ENCODE measurements at places on chromosomes 1 and 21.

DNA sequence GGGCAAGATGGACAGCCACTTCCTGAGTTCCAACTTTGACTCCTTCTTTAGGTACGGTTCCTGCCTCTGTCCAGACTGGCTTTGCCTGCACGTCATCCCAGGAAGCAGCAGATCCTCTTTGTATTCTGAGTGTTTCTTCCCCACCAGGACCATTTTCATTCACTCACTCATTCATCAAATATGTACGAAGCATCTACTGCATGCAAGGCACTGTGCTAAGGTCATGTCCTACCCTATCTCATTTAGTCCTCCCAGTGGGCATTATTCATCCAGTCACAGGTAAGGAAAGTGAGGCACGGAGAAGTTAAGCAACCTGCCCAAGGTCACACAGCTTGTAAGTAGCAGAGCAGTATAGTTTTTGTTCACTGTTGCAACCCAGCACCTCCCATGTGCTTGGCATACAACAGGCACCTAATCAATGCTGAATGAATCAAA is 13.9 kb downstream of the CRYBG2 start:
- DNase-seq = no peak

DNA sequence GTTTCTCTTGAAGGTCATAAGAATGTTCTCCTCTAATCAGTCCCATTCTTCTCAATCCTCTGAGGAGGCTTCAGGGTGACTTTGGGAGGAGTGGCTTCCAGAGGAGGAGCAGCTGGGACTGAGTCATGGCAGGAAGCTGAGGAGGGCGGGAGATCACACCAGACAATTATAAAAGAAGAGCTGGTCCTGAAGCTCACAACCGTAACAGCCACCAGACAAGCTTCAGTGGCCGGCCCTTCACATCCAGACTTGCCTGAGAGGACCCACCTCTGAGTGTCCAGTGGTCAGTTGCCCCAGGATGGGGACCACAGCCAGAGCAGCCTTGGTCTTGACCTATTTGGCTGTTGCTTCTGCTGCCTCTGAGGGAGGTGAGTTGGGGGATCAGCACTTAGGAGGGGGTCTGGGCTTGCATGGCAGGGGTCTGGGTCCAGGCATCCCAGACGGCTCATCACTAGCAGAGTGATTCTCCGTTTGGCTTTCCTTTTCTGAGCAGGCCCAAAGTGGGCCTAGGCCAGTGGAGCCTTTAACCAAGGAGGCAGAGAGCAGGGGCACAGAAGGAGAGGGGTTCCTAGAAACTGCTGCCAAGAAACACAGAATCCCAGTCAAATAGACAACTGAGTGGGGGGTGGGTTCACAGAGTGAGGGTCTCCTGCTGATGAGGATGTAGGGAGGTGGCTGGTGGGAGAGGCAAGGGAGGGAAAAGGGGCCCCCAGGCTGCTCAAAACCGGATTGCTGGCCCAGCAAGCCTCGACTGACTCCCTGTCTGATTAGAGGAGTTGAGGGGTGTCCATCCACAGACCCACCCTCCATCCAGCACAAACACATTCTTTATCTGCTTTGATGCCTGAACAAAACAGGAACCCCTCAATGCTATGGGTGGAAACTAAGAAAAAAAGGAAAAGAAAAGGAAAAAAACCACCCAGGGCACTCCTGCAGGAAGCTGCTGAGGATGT is at the start of gene ECM1:
TSS of gene ECM1 (plus strand) at position 198 of the 953 bp plus-strand sequence. CDS start at position 299, 101 bp downstream.
- DNase-seq = no peak

DNA sequence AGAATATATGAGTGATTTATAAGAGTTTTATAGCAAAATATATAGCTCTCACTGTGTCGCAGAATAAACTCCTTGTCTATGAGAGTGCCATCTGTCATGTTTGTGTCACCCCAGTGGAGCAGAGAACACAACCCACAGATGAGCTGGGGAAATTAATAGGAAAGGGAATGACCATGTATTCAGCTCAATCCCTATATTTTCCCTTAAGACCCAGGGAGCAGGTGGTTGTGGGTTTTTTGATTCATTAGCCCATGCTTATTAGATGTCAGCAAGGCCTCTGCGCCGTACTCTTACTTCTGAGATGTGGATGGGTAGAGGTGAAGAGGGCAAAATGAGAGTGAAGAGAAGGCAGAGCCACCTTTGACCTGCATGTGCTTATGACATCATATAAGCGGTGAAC is 4.1 kb upstream of the GREM2 start:
- DNase-seq = no peak

DNA sequence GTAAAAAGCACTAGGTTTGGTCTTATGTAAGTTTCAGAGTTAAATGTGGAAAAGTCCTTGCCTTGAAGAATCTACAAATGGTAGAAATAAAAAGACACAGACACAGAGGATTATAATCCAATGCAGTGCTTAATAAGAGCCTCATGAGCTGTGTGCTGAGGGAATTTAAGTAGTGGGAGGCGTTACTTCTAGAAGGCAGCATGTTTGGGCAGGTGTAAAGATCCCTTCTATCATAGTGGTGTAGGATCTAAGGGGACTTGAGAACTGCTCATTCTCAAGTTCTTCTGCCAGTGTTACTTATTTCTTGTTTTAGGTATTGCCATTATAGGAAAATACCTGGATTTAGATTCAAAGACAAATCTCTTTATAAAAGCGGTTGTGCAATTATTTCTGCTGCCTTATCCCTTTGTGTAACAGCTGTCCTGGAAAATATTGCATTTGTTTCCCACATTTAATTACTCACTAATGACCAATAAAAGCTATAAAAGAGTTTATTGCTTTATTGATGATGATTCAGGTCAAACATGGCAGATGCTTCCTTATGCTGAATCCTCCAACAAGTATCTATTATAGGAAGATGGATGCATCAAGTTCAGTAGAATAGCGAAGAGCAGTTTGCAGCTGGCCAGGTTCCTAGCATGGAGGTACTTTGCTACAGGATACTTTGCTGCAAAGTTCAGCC is 132.5 kb upstream of the IVNS1ABP start:
- no peak for DNase-seq

DNA sequence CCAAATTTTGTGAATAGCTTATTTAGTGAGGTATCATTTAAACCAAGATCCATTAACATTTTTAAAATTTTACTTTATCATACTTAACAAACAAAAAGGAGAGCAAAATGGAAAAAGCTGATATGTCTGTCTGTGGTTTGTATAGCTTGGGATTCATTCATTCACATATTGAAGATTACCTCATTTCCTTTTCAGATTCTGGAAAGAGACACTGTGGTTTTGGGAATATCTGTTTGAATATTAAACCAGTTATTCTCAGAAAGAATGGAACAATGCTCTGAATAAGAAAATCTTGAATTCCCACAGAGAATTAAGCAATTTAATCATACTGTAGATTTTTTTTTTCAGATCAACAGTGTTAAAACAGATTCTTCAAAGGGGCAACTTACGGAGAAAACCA is 93.8 kb upstream of the PRDX6 start:
- DNase-seq = no peak

DNA sequence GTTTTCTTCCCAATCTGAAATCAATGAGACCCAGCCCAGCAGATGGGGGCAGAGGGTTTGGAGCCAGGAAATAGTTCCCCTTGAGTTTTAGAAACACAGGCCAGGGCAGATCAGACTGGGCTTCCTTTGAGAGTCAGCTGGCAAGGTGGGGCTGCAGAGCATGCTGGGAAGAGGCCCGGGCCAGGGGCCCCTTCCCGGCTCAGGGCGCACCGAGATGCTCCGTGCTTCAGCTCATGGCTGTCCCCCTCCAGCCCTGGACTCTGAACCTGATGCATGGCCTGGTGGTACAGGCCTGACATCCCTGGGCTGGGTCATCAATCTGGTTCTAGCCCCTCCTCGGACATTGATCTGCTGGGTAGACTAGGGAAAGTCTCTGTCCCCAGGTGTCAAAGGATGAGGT is 65.1 kb upstream of the RUNX3 start:
- DNase-seq = no peak

- DNase-seq = no peak
Measured at GRCh38 chr1:202130816-202131522, 8.3 kb downstream of the GPR37L1 start.

GRCh38 chr1:94801919-94802546 is 18.1 kb upstream of the SLC44A3 start:
- no peak for DNase-seq

DNA sequence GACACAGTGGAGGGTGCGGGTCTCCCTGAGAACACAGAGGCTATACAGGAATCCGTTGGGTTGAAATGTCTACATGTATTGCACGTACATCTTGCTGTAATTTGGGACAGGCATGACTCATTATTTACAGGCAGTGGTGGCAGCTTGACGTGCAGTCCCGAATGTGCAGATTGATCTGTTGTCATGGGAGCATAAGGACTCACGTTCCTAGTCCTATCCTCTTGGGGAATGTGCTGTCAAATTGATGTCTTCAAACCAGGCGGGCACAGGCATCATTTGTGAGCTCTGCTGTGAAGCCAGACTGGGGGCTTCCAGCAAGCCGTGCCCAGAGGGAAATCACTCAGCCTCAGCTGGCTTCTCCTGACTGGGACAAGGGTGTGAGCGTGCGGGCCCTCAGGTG is 40.5 kb downstream of the S100B start:
- DNase-seq = no peak

Data from stimulated activated CD8-positive, alpha-beta memory T cell treated with anti-CD3 and anti-CD28 coated beads, Interleukin-4, amount 100 ng/mL, for 4 hours (primary cell).